ENCODE measurements at places on chromosomes 3 and 15. TPM values are rescaled to one million over a fixed set of nuclear protein-coding genes. Genes with fewer than 3 reads are reported as not detected.

The SEMA3B gene
- 96.1 TPM for total RNA-seq

The ASB14 gene
- total RNA-seq: not detected

The RARRES1 gene
- total RNA-seq: 94.0 TPM

The ST8SIA2 gene
- total RNA-seq: 0.38 TPM

The DISP2 gene
- 0.69 TPM for total RNA-seq

The SLC12A8 gene
- 29.1 TPM for total RNA-seq

The TAMM41 gene
- 19.4 TPM for total RNA-seq

The MEX3B gene
- 0.91 TPM for total RNA-seq

The HDGFL3 gene
- total RNA-seq: 40.1 TPM

The LMAN1L gene
- not detected for total RNA-seq

The PTPRG gene
- 154 TPM for total RNA-seq

The ALAS1 gene
- 42.8 TPM for total RNA-seq

The TMEM158 gene
- 5.1 TPM for total RNA-seq

The CRYBG3 gene
- 20.7 TPM for total RNA-seq

The TPRG1 gene
- total RNA-seq: 2.7 TPM

The SMAD6 gene
- total RNA-seq: 23.0 TPM

The ARGFX gene
- not detected for total RNA-seq

The SPRED1 gene
- 36.2 TPM for total RNA-seq

The TOP2B gene
- 109 TPM for total RNA-seq

The MST1R gene
- 29.6 TPM for total RNA-seq

The ZDHHC23 gene
- total RNA-seq: 20.1 TPM

The ECE2 gene
- total RNA-seq: not detected

The CSPG4 gene
- total RNA-seq: 30.7 TPM

The CLRN1 gene
- not detected for total RNA-seq

The VWA5B2 gene
- total RNA-seq: 0.25 TPM

The TM4SF4 gene
- total RNA-seq: 0.94 TPM

The DPPA2 gene
- 0.19 TPM for total RNA-seq

The TUSC2 gene
- 33.6 TPM for total RNA-seq

The PLSCR2 gene
- 1.4 TPM for total RNA-seq
